ENCODE measurements at places on chromosomes 12 and 14. TPM values are rescaled to one million over a fixed set of nuclear protein-coding genes. Genes with fewer than 3 reads are reported as not detected.

GRCh38 chr14:60328583-60328982, 79.6 kb downstream of the PPM1A start:
- DNase-seq, result no peak

- no peak for DNase-seq
Observed at GRCh38 chr14:100747021-100747586, 20.4 kb downstream of the DLK1 start.

- DNase-seq, result no peak
Observed at GRCh38 chr14:20774258-20774824, 6.1 kb downstream of the EDDM3B start.

The KRT73 gene
- not detected for polyA plus RNA-seq

GRCh38 chr12:105748806-105749600, 389.8 kb downstream of the NUAK1 start:
- DNase-seq, result no peak

GRCh38 chr12:133023566-133023965, 13.7 kb upstream of the ZNF84 start:
- no peak for DNase-seq

The PRR4 gene
- 4.1 TPM for polyA plus RNA-seq

The KRT2 gene
- polyA plus RNA-seq, result 0.08 TPM

- DNase-seq, result no peak
Observed at GRCh38 chr14:75143761-75144527, 17.1 kb upstream of the NEK9 start.

The OR4K13 gene
- not detected for polyA plus RNA-seq

The RTN1 gene
- 2.4 TPM for polyA plus RNA-seq

The IRAK4 gene
- 8.8 TPM for polyA plus RNA-seq

DNA sequence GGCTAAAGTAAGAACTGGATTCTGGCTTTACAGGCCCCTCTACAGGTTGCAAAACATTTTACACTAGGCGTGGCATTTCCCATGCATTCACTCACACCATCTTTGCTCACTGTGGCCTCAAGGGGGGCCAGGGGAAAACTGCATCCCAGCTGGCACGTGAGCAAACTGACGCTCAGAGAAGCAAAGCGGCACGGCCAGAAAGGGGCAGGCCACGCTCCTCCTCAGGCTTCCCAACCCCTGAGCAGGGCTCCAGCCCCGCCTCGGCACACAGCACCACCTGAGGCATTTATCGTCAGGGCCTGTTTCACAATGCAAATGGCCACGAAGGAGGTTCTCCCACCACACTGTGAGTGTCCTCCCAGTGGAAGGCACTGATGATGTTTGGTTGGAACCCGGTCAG, 90.8 kb downstream of the BCL11B start:
- no peak for DNase-seq

The IGF1 gene
- polyA plus RNA-seq, result 21.8 TPM

DNA sequence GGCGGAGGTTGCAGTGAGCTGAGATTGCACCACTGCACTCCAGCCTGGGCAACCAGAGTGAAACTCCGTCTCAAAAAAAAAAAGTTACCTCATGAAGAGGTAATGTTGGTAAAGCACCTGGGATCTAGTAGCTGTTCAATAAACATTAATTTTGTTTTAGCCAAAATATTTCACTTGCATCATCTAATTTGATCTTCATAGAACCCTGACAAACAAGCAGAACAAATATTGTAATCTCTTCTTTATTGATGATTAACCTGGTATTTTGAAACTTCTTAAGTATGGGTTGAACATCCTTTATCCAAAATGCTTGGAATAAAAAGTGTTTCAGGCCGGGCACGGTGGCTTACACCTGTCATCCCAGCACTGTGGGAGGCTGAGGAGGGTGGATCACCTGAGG, 149.0 kb upstream of the AMIGO2 start:
- DNase-seq, result no peak

The IRAK3 gene
- 5.9 TPM for polyA plus RNA-seq

- DNase-seq, result peak; percentile 87
Observed at GRCh38 chr14:104768437-104769323, 15.7 kb downstream of the SIVA1 start.

GRCh38 chr12:111664961-111665865, 20.5 kb downstream of the BRAP start:
- DNase-seq, result no peak

The VWF gene
- polyA plus RNA-seq, result 71.3 TPM

- DNase-seq, result no peak
Observed at GRCh38 chr12:28089338-28089737, 100.9 kb upstream of the CCDC91 start.

The PROX2 gene
- 0.71 TPM for polyA plus RNA-seq

- DNase-seq, result no peak
Observed at GRCh38 chr14:88129306-88130056, 124.5 kb downstream of the GPR65 start.

Measured in hindlimb muscle (tissue), 1 donor.